Naive thymus-derived CD8-positive, alpha-beta T cell (primary cell): ENCODE measurements at places on chromosomes 4 and X.

DNA sequence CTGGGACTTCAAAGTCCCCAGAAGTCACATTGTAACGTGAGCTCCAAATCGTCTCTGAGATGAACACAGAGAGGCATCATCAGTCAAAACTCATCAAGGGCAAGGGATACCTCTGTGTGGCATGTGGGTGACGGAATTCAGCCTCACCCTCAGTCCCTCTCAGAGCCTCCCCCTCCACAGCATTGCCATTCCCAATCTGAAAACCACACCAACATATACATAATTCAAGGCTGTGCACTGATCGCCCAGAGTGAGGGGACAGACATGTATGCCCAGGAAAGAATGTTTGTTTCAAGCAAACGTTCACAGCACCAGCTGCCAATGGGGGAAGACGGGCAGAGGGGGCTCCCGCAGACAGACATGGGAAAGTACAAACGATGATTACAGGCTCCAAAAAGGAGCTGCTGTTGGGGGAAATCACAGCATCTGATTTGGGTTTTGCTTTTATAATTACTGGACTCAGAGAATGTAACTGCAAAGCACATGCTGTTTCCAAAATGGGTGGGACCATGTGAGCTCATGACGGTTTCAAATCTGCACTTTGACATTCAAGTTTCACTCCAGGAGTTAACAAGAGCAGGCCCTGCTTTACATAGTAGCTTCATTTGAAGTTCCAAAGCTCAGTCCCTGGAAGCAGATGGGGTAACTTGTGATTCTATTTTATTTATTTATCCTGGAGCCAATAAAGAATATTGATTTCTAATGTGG lies 88.3 kb downstream of the CLCN4 start:
- no peak for DNase-seq

DNA sequence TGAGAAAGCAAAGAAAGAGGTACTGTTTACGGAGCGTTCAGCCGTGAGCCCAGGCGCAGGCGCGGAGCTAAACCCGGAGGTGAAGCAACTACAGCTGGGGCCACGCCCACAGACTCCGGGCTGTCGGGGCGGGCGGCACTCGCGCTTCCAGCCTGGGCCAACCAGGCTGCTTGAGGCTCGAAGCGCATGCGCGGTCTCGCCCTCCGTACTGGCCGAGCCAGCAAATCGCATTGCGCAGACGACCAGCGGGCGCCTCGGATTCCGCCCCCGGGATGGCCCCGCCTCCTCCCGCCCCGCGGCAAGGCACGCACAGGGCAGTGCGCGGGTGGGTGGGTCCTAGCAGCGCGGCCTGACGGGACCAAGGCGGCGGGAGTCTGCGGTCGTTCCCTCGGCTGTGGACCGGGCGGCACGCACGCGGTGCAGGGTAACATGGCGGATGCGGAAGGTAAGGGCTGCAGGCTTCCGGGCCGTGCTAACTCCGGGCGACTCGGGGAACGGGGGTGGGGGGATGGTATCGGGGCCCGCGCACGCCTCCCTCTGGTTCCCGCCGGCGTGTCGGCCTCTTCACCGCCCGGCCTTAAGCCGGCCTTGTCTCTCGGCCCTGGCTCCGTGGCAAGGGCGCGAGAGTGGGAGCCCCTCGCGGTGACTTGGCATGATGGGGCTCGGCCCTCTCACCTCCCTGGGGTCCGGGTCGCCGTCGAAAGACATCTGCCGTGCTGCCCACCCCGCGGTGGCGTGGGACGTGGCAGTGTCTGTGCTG lies at the start of gene DKC1:
Gene DKC1 (plus strand): TSS at position 328 of the 760 bp plus-strand sequence. CDS start 102 bp downstream, at position 430.
- peak; percentile 92 for DNase-seq

- DNase-seq, result no peak
Observed at GRCh38 chr4:40908297-40908696, 158.5 kb downstream of the NSUN7 start.

DNA sequence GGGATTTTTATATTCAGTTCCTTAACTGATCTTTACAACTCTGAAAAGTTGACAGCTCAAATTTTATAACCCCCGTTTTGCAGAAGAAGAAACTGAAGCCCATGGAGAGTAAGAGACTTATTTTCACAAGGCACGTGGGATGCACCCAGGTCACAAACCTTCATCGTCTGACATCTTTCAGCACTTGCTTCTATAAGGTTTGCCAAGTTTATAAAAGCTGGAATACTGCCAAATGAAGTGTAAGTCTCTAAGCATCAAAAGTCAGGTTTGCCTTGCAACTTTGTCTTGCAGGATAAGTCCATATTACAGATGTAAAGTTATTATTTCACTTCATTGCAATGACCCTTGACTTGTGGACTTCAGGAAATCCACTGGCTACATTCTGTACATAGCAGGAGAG lies 6.3 kb upstream of the KCNIP4 start:
- DNase-seq, result no peak
